Stimulated activated CD4-positive, alpha-beta T cell treated with anti-CD3 and anti-CD28 coated beads, TNF-alpha, amount 100 ng/mL, for 1 hour (primary cell): ENCODE measurements at places on chromosomes 3 and 15.

DNA sequence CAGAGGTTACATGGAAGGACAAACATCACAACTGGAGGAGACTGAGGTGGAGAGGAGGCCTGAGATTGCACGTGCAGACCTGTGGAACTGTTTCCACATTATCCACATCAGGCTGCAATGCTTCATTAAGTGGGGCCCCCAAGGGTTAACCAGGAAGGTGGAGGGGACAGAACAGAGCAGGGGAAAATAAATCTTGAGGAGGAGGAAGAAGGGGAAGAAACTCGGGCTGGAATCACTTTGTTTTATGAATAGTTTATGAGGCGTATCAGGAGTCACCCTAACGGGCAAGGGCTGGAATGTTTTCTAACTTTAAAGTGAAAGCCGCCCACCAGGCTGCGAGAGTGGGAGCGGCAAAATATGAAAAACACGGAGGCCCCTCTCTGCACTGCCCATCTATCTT, 154.9 kb downstream of the WNT5A start:
- no peak for DNase-seq

DNA sequence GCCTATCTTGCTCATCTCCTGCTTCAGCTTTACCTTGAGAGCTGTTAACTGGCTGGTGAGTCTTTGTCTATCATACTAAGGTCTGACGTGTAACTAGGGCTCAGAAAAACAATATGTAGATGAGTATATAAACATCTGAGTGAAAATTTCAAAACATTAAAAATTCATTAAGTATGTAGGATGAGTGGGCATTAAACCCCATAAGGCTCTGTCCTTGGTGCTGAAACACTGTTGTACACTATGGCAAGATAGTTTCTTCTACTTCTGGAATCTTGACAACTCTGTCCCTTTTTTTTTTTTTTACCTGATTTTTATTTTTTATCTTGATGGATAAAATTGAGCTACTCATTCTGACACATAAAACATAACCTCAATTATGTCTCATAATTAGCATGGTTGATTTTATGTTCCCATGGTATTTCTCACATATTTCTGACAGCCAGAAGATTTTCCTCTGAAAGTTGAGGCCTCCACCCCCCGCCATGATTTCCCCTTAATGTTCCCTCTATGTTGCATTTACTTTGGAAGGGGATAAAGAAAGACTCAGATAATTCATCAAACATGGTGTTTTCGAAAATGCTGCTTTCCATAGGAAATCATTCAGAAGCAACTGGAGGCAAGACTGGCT, 54.3 kb downstream of the DGKG start:
- no peak for DNase-seq

GRCh38 chr15:95450413-95450812, 880.1 kb upstream of the NR2F2 start:
- DNase-seq: no peak

GRCh38 chr3:110806924-110807323, 264.7 kb upstream of the NECTIN3 start:
- no peak for DNase-seq

- DNase-seq: no peak
These were observed 81.3 kb upstream of the NEDD4 start for GRCh38 chr15:56074481-56075265.

DNA sequence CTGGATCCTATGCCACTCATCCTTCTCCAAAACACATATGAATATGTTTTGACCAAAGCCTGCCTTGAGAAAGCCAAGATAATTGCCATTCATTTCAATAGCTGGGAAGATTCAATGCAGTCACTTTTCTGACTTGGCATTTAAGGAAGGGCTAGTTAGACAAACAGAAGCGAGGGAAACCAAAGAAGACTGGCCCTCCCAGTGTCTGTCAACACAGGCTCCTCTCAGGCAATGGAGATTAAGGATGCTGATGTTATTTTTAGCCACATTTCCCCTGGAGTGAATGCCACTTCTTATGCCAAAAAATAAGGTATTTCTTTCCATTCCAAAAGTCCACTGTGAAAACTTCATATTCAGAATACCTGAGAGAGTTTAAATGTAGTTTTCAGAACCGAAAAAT, 101.7 kb downstream of the P3H2 start:
- DNase-seq: no peak

GRCh38 chr3:185789134-185789533, 35.7 kb downstream of the IGF2BP2 start:
- DNase-seq: no peak

DNA sequence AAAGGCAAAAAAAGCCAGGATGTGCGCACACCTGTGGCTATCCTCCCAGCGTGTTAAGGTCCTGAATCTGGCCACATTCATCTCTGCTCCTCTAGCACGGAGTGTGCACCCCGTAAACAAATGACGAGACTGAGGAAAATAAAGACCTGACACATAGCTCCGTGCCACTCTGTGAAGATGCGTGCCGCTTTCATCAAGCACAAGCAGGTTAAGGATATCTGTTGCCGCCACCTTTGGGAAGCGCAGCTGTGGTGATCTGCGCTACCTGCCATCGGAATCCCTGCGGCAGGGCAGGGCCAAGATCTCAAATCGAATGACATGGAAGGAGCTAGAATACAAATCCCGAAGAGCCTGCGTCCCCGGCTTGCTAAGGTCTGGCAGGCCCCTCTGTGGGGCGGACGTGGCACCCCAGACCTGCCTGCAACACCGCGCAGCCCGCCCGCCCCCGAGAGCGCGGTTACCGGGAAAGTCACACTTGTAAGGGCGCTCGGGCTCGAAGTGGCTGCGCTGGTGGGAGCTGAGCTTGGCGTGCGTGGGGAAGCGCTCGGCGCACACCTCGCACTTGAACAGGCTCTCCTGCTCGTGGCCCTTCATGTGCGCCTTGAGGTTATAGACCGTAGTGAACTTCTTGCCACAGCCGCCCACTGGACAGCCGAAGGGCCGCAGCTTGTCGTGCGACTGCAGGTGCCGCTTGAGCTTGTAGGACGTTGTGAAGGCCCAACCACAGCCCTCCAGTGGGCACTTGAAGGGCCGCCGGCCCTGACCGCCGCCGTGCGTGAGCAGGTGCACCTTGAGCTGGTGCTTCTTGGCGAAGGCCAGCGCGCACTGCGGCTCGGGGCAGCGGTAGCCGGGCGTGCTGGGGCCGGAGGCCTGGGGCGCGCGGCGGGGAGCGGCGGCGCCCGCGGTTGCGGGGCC, 936 bp downstream of the ZXDC start:
- no peak for DNase-seq

GRCh38 chr3:138834596-138835396, at the start of gene PIK3CB:
PIK3CB (minus strand) TSS chr3:138834928; CDS start chr3:138759343, 75,585 bp downstream.
- DNase-seq: peak; percentile 67

GRCh38 chr15:91553196-91553854, 300.2 kb upstream of the SLCO3A1 start:
- no peak for DNase-seq

GRCh38 chr3:128735287-128735686, 9.3 kb downstream of the RAB7A start:
- no peak for DNase-seq
